ENCODE measurements at places on chromosomes 4 and X. TPM values are rescaled to one million over a fixed set of nuclear protein-coding genes. Genes with fewer than 3 reads are reported as not detected.

DNA sequence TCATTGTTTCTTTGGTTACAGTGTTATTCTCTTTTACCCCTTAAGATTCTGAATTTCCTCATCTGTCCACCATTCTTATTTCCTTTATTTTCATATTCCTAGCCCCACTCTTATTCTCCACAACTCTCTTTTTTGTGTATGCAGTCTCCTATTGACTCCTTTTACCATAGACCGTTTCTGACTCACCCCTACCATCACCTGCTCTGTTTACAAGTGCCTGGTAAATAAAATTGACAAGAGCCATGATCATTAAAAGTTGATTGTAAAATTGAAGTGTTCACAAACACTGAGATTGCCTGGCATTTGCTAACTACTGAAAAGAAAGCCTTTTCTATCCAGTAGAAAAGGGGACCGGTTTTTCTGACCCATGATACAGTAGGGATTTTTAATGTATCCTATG is 54.4 kb downstream of the MRPL1 start:
- no peak for DNase-seq

DNA sequence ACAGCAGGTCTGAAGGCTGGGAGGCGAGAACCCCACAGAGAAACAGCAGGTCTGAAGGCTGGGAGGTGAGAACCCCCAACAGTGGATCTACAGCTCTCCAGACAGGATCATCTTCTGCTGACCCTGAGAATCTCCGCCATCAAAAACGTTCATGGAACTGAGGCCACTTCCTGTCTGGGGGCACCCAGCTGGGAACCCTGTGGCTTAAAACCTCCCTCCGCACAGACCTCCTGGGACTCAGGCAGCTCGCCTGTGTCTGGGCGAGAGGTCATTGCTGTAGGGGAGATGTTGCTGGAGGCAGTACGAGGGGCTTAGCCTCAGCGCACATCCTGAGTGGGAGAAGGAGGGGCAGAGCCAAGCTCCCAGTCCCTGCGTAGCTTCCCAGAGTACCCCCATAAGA is 15.1 kb upstream of the CLDN24 start:
- no peak for DNase-seq

DNA sequence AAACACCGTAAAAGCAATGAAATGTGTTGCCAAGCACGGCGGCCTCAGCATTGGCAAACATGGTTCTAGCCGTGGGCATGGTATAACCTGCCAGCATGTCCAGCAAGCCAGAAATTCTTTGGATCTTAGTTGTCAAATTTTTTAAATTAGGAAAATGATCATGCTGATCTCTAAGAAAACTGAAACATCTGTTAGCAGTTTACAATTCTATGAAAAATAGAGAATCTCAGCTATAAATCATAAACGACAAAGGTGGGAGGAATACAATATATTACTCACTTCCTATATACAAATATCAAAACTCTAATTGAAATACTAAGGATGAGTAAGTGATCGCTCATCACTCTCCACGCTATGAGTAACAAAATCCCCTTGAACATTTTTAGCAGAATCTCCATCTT is 130.3 kb downstream of the ADGRA3 start:
- no peak for DNase-seq

DNA sequence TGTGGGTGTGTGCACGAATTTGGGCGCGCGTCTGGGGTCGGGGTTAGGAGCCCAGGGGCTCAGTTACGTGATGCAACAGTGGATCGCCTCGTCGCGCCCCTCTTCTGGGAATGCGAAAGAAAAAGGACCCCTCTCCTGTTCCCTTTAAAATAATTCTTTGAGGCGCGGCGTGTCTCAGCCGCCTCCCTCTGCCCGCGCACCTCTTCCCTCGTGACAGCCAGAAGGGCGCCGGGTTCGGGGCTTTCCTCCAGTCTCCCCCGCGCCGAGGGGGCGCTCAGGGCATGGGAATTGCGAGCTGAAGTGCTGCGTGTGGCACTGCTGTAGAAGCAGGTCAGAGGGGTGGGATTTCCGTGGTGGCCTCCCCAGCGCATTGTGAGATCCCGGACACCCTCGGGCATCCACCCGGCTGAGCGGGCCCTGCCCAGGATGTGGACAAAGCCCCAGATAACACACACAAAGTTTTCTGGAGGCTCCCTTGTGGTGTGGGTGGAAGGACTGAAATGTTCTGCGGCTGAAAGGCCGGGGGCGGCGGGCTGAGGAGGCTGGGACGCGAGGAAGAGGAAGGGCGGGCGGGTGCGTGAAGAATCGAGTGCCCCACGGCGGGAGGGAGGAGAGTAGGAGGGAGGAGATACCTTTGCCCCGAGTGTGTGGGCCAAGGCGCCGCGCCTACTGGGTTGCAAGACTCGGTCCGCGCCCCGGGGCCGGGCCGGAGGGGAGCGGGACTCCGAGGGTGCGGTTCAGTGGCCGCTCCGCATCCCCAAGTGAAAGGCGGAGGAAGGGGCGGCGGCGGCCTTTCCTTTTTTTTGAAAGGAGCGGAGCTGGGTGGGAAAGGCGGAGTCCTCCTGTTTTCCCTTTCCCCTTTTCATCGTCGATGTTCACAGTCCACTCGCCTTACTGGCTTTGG is 752 bp downstream of the SEPTIN11 start:
- peak; percentile 55 for DNase-seq

DNA sequence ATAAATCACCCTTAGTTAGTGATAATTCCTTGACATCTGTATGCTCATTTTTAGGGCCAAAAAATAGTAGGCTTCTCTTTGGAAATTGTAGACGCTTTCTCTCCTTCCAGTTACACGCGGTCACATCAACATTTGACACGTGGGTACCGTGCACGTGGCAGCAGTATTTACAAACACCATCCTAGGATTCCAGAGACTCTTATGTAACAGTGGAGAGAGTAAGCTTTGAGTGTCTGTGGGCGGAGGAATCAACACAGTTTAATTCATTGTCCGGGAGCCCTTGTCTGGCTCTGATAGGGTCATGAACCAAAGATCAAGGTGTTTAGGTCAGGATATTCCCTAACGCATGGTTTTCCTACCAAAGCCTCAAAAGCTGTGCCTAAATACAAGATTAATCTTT is 12.2 kb downstream of the TET2 start:
- no peak for DNase-seq

The CENPI gene
- 4.5 TPM for polyA plus RNA-seq

DNA sequence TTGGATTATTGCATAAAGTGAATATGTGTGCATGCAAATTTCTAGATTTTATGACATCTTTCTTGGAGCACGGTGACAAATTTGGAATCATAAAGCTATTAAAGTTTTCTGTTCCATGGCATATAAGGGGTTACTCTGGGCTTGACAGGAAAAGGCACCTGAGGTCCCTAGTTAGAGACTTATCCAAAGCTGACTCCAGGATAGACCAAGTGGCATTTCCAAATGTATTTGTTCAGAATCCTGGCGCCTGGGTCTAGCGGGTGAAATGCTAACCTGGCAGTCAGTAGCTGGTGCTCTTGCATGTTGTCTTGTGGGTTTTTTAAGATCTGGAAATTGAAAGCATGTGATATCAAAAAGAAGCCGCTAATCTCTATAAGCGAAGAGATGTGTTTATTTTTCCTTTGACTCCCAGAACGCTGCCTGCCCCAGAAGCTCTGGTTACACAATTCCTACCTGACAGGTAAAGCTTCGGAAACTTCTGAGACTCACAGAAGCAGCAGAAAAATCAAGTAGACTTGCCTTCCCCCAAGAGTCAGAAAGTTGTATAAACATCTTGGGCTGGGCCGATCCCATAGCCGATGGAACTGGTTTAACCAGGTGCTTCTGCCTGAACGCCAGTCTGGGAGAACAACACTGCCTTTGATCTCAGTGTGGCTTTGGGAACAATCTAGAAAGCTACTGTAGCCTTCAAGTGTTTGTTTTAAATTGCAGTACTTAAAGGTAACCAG is 12.9 kb upstream of the ZCCHC4 start:
- peak; percentile 89 for DNase-seq

The TIMM17B gene
- polyA plus RNA-seq: 42.3 TPM

The LINC00632 gene
- 4.5 TPM for polyA plus RNA-seq

All from large intestine (tissue), 12 donors.